ENCODE measurements at places on chromosomes 5 and 9.
A peak's percentile ranks its signal among the peaks of the same experiment; 100 is the strongest.

DNA sequence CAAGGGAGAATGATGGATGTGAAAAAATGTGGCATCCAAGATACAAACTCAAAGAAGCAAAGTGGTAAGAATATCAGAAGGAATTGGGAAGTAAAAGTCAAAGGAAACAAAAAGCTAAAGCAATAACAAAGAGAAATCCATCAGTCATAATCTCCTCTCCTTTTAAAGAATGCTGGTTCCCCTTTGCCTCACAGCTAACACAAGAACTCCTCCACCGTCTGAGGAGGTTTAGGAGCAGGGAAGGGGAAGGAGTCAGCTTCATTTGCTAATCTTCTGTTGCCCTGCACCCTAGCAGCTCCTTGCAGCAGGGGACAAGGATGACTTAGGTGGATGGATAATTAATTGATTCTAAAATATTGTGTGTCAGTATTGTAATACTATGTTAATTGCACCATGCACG is 16.4 kb downstream of the CD274 start:
- H3K27me3 ChIP-seq: no peaks in the 10 kb centered on the region
- H3K36me3 ChIP-seq: peaks cover 7% of the 10 kb centered on the region
- no peak overlapping the region for H3K27ac ChIP-seq
- no peak for DNase-seq
- H3K4me3 ChIP-seq: no peak overlapping the region
- H3K4me1 ChIP-seq: no peaks in the 10 kb centered on the region

DNA sequence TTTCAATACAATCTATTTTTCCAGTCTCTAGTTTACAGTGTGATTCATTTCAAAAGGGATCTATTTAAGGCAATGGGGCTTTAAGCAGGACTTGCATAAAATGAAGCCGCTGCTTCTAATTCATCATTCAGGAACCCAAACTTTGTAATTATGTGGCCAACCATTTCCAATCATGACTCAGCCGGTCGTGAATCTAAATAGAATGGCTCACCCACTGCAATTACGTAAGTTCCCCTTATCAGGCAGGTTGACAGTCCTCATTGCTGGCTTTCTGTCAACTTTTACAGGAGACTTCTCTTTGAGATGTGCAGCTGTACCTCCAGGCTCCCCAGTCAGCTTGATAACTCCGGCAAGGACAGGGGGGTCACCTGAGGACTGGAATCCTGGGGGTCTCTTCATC is 152.8 kb upstream of the DAP start:
- H3K27me3 ChIP-seq: peaks cover 5% of the 10 kb centered on the region
- H3K4me1 ChIP-seq: peaks cover 29% of the 10 kb centered on the region
- no peaks in the 10 kb centered on the region for H3K36me3 ChIP-seq
- peak; percentile 87 for DNase-seq
- H3K27ac ChIP-seq: no peak overlapping the region

- H3K4me1 ChIP-seq: peaks cover 56% of the 10 kb centered on the region
- peak; percentile 93 for DNase-seq
- peak overlapping the region; percentile 83 for H3K4me3 ChIP-seq
- peak overlapping the region; percentile 54 for H3K27ac ChIP-seq
- H3K27me3 ChIP-seq: no peaks in the 10 kb centered on the region
- H3K36me3 ChIP-seq: no peaks in the 10 kb centered on the region
These were observed 889 bp upstream of the ADAMTS12 start for GRCh38 chr5:33892620-33893137.

DNA sequence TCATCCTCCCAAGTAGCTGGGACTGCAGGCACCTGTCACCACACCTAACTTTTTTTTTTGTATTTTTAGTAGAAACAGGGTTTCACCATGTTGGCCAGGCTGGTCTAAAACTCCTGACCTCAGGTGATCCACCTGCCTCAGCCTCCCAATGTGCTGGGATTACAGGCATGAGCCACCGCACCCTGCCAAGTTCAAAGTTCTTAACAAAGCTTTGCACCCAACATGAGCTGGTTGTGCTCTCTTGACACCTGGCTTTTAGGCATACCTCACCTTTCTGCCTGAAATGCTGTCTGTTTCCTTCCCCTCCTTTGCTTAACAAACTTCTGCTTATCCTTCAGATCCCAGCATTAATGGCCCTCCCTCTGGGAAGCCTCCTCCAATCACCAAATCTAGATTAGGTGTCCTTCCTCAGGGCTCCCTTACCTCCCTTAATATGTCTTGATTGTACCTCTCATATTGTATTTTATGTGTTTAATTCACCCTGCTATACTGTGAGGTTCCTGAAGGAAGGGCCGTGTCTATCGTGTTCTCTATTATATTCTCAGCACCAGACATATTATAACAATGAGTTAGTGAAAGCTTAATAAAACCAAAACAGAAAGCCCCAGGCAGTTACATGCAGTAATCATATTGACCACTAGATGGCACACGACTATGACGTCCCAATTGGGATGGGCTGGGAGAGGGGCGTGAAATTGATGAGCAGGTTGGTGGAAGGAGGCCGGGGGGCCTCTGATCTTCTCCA is 62.9 kb upstream of the PPARGC1B start:
- no peaks in the 10 kb centered on the region for H3K4me1 ChIP-seq
- 0 out of 2 replicates have a peak, but pooled peaks cover 3% of the 10 kb centered on the region for H3K27me3 ChIP-seq
- no peak overlapping the region for H3K27ac ChIP-seq
- no peak overlapping the region for H3K4me3 ChIP-seq
- no peaks in the 10 kb centered on the region for H3K36me3 ChIP-seq

DNA sequence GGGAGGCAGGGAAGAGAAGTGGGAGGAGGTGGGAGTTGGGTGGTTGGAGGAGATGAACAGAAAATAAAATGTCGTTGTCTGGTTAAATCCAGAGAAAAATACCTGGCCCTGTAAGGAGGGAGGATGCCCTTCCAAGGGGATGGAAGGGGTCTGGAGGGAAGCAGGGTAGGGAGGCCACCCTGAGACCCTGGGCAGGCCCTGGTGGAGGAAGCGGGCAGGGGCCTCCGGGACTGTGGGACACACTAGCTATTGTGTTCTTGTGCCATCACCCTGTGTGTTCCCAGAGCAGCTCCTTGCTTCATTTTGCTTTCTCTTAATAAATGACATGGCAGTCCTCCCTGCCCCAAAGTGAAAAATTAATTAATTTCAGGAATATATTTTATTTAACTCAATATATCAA is 11.8 kb upstream of the CD180 start:
- no peak for DNase-seq
- H3K36me3 ChIP-seq: no peaks in the 10 kb centered on the region
- peaks cover 8% of the 10 kb centered on the region for H3K4me1 ChIP-seq
- no peak overlapping the region for H3K27ac ChIP-seq
- H3K4me3 ChIP-seq: no peak overlapping the region

GRCh38 chr9:122133263-122133983 is 26.2 kb downstream of the NDUFA8 start:
- H3K36me3 ChIP-seq: no peaks in the 10 kb centered on the region
- no peaks in the 10 kb centered on the region for H3K27me3 ChIP-seq
- no peak overlapping the region for H3K27ac ChIP-seq
- peaks cover 5% of the 10 kb centered on the region for H3K4me1 ChIP-seq

GRCh38 chr5:15785531-15785981 is 285.6 kb downstream of the FBXL7 start:
- H3K4me3 ChIP-seq: no peak overlapping the region
- no peak overlapping the region for H3K27ac ChIP-seq
- no peaks in the 10 kb centered on the region for H3K27me3 ChIP-seq
- peaks cover 1% of the 10 kb centered on the region for H3K4me1 ChIP-seq
- no peak for DNase-seq
- no peaks in the 10 kb centered on the region for H3K36me3 ChIP-seq

- H3K36me3 ChIP-seq: no peaks in the 10 kb centered on the region
- peaks cover 12% of the 10 kb centered on the region for H3K4me1 ChIP-seq
- peak; percentile 71 for DNase-seq
- peak overlapping the region; percentile 46 for H3K27ac ChIP-seq
- no peaks in the 10 kb centered on the region for H3K27me3 ChIP-seq
These were observed 11.1 kb upstream of the SHOC1 start for GRCh38 chr9:111805830-111806241.

GRCh38 chr9:124621371-124622328 is 114.5 kb upstream of the NR5A1 start:
- peak overlapping the region; percentile 65 for H3K27ac ChIP-seq
- no peaks in the 10 kb centered on the region for H3K27me3 ChIP-seq
- peak; percentile 76 for DNase-seq
- no peaks in the 10 kb centered on the region for H3K36me3 ChIP-seq

GRCh38 chr9:20351715-20352114 is 270.6 kb downstream of the MLLT3 start:
- H3K27ac ChIP-seq: no peak overlapping the region

DNA sequence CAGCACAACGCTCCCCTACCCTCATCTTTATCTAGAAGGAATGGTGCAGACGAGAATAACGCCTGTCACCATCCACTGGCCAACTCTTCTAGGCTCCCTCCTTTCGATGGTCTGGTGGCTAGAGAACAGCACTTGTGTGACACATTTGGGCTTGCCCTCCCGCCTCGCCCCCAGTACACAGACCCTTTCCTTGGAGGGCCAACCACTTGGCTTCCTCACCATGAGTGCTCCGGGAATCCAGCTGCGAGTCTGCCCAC is 1.4 kb downstream of the GNAQ start:
- peak overlapping the region; percentile 91 for H3K27ac ChIP-seq
- DNase-seq: peak; percentile 48
- H3K36me3 ChIP-seq: no peaks in the 10 kb centered on the region
- H3K27me3 ChIP-seq: no peaks in the 10 kb centered on the region
- peak overlapping the region; percentile 90 for H3K4me3 ChIP-seq
- peaks cover 42% of the 10 kb centered on the region for H3K4me1 ChIP-seq

- DNase-seq: no peak
- peaks cover 15% of the 10 kb centered on the region for H3K27me3 ChIP-seq
- no peaks in the 10 kb centered on the region for H3K36me3 ChIP-seq
These were observed 176.7 kb upstream of the RAD23B start for GRCh38 chr9:107106416-107106815.

GRCh38 chr5:69271376-69271775 is 36.7 kb downstream of the CDK7 start:
- H3K4me1 ChIP-seq: peaks cover 14% of the 10 kb centered on the region
- H3K27me3 ChIP-seq: no peaks in the 10 kb centered on the region
- peak overlapping the region; percentile 72 for H3K27ac ChIP-seq

DNA sequence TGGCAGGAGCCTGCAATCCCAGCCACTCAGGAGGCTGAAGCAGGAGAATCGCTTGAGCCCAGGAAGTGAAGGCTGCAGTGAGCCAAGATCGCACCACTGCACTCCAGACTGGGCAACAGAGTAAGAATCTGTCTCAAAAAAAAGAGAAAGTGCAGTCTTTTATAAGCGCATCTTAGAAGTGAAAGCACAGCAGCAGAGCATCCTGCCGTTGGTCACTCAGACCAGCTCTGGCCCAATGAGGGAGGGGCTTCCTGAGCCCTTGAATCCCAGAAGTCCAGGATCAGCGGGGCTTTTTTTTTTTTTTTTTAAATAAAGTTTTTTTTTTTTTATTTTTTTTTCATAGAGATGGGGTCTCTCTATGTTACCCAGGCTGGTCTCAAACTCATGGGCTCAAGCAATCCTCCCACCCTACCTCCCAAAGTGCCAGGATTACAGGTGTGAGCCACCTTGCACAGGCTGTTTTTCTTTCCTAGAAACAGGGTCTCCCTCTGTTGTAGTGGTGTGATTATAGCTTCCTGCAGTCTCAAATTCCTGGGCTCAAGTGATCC is 42.3 kb downstream of the NAIF1 start:
- H3K4me1 ChIP-seq: 0 out of 2 replicates have a peak, but pooled peaks cover 3% of the 10 kb centered on the region
- no peaks in the 10 kb centered on the region for H3K27me3 ChIP-seq
- DNase-seq: no peak
- H3K36me3 ChIP-seq: no peaks in the 10 kb centered on the region
- no peak overlapping the region for H3K27ac ChIP-seq

- peaks cover 21% of the 10 kb centered on the region for H3K4me1 ChIP-seq
- H3K27ac ChIP-seq: no peak overlapping the region
- no peaks in the 10 kb centered on the region for H3K27me3 ChIP-seq
- H3K36me3 ChIP-seq: peaks cover 22% of the 10 kb centered on the region
- no peak overlapping the region for H3K4me3 ChIP-seq
- DNase-seq: no peak
These were observed 5.7 kb downstream of the EGR1 start for GRCh38 chr5:138471052-138471361.

GRCh38 chr5:139848508-139849100 is 53.0 kb downstream of the PSD2 start:
- H3K4me1 ChIP-seq: no peaks in the 10 kb centered on the region
- H3K27me3 ChIP-seq: peaks cover 21% of the 10 kb centered on the region
- H3K27ac ChIP-seq: no peak overlapping the region
- peak overlapping the region; percentile 74 for H3K4me3 ChIP-seq
- no peaks in the 10 kb centered on the region for H3K36me3 ChIP-seq
- no peak for DNase-seq

DNA sequence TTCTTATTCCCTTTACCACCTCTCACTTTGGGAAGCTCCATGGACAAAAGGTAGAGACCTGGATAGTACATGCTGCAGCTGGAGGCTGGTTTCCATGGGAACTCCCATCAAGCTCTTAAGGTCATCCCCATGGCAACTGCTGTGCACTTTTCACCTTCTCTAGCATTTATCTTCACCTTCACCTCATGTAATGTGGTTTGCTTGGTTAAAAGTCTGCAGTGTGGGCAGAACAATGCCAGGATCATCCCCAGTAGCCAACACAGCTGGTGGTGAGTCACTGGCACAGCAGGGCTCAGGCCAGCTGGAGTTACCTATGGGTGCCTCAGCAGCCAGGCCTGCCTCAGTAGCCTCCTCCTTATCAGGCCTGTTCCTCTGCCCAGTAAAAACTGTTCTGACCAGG is 210.5 kb downstream of the GRIA1 start:
- H3K4me3 ChIP-seq: no peak overlapping the region
- no peaks in the 10 kb centered on the region for H3K27me3 ChIP-seq
- H3K36me3 ChIP-seq: no peaks in the 10 kb centered on the region
- no peak overlapping the region for H3K27ac ChIP-seq
- no peaks in the 10 kb centered on the region for H3K4me1 ChIP-seq

- no peak overlapping the region for H3K4me3 ChIP-seq
- H3K27ac ChIP-seq: no peak overlapping the region
- H3K4me1 ChIP-seq: no peaks in the 10 kb centered on the region
- no peaks in the 10 kb centered on the region for H3K27me3 ChIP-seq
- no peak for DNase-seq
- no peaks in the 10 kb centered on the region for H3K36me3 ChIP-seq
These were observed 44.6 kb downstream of the MARCHF11 start for GRCh38 chr5:16135003-16135402.

DNA sequence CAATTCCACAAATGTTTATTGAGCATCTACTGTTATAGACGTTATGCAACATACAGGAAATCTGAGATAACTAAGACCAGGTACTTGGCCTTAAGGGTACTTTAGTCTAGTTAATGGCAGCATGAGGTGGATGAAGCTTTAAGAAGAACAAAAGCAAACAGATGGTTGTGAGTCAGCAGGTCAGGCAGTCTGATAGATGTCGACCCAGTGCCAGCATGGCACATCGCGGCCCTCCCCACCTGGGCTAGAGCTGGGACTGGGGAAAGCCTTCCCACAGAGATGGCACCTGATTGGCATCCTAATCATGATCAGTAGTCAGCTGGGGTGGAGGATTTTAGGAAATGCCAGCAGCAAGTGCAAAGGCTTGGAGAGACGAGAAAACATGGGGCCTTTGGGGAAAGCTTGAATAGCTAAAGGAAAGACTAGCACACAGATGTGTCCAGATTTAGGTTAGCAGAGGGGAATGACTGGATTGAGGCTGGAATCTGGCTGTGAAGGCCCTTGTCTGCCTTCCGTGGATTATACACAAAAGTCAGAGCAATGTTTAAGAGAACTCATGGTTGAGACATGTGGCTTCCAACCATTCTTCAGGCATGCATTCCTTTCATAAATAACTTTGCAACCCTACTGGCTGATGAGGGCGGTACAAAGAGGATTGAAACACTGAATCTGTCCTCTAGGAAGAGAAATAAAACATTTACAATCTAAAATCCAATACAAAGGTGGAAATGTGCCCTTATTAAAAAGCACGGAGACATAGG is 395.4 kb upstream of the WWC1 start:
- no peak overlapping the region for H3K27ac ChIP-seq

All from GM23248 (cell line).